ENCODE measurements at places on chromosomes 16 and 17.
A peak's percentile ranks its signal among the peaks of the same experiment; 100 is the strongest.

GRCh38 chr16:86789621-86790051, 211.3 kb downstream of the FOXL1 start:
- DNase-seq, result no peak

GRCh38 chr17:13557077-13557476, 44.7 kb downstream of the HS3ST3A1 start:
- DNase-seq, result peak; percentile 38

- DNase-seq, result no peak
Observed at GRCh38 chr17:82851381-82851780, 11.6 kb upstream of the ZNF750 start.

DNA sequence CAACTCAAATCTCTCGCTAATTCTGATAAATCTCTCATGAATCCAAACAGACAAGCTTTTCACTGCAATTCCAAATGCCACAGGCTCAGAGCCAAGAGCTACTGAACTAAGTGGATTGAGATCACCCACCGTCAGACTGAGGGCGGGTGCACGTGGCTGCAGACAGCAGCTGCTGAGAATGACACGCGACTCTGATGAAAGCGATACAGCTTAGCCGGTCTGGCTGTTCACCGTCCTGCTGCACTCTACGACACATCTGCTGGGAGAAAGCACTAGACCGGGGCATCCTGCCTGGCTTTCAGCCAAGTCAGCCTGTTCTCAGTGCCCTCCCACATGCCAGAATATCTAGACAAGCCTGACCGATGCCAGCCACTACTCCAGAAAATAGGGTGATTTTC, 42.6 kb downstream of the KLHDC4 start:
- DNase-seq, result peak; percentile 31

DNA sequence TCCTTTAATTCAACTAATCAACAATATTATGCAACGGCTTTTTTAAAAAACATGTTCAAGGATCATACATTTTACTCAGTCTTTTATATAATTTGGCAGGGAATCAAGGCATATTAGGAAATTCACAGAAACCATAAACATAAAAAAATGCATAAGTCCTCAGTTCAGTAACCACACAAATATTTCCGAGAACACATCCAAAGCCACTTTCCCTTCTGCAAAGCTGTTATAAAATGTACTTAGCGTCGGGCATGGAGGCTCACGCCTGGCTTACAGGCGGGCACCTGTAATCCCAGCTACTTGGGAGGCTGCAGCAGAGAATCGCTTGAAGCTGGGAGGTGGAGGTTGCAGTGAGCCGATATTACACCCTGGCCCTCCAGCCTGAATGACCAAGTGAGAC, 9.7 kb upstream of the ZC3H7A start:
- peak; percentile 47 for DNase-seq

DNA sequence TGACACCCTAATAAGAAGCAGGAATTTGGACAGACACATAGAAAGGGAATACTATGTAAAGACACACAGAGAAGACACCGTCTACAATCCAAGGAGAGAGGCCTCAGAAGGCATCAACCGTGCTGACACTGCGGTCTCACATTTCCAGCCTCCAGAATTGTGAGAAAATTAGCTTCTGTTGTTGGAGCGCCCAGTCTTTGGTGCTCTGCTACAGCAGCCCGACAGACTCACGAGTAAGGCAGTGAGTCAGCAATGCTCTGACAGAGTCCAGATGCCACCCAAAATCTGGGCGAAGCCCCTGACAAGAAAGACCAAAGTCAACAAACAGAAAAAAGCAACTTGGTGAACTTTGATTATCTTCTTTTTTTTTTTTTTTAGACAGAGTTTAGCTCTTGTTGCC, 32.5 kb upstream of the RAI1 start:
- DNase-seq, result peak; percentile 15

DNA sequence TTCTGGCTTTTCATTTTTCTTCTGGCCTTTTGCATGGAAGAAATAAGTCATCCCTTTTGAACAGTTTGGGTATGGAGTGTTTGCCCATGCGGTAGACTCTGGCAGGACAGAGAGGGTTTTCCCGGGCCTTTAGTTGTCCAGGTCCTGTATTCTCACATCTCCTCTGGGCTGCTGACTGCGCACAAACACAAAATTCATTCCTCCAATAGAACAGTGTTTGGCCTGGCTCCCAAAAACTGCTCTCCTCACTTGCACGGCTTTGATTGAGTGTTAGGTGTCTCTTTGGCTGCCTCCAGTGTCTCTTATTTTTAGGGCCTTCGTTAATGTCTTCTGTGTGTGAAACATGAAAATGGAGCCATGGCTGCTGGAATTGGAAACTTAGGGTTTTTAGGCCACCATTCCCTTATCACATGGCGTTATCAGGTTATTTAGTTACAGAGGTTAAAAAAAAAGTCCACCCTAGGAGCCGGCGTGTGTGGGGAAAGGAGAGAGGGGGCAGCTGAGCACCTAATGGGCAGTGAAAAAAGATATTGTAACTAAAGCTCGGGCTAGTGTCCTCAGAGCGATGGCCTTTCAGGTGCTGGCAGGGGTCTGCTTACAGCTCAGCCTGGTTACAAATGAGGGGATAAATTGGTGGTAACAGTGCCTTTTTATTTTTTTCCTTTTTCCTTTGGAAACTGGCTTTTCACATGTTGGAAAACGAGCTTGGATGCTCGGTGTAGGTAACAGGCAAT, 47.3 kb downstream of the PRKCA start:
- DNase-seq, result no peak

GRCh38 chr17:12231355-12231682, 210.6 kb downstream of the MAP2K4 start:
- no peak for DNase-seq

DNA sequence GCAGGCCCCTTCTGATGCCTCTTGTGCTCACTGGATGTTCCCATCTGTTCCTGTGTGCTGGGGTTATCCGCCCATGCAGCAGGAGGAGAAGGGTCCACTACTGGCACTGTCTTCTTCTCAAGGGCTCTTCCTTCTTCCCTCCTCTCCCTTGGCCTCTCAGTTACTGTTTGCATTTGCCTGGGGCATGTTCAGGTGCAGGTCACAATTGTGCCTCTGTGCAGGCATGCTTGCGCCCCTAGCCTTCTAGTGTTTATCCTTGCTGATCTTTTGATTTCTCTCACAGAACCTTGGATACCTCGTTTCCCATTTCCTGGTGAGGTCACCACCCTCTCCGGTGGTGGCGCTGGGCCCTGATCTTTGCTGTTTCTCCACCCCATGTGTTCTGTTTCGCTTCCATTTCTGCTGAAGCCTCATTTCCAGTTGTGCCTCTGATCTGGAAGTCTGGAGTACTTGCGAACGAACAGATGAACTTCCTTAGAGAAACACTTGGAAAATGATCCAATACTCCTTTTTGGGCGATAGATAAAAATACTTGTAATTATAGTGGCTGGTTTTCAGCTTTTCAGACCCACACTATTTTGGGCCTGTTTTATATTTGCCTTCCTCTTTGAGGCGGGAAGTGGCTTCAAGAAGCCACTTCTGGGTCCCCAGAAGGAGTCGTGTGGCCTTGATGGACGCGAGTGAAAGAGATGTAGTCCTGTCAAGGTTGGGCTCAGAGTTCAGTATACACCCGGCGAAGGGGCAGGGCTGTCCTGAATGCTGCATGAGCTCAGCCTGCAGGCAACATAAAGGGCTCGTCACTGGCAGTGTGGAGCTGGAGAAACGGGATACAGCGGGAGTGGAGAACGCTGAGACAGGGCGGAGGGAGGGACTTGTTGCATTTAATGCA, 312.9 kb downstream of the SNX29 start:
- no peak for DNase-seq

DNA sequence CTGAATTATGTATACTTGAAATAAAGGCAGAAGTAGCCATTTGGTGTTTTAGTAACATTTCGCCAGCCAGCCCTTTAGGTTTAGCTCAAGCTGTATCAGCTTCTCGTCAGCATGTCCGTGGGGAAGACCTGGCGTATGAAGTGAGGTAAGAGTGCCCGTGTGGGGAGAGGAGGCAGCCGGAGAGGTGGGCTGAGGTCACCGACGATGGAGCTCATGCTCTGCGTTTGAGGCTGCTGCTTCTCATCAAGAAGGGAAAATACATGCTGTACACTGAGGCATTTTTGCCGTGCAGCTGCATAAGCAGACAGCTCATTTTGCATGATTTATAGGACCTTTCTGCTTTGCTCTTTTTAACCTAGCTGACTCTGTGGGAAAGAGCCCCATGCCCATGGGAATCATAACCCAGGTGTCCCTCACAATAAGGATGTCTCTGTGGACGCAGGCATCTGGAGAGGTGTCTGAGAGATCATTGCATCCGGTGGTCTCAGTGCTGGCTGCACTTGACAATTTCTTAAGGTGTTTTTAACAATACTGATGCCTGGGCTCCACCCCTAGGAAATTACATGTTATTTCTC, 179.1 kb downstream of the ABCC12 start:
- no peak for DNase-seq

GRCh38 chr16:81841722-81842121, 62.6 kb downstream of the PLCG2 start:
- no peak for DNase-seq

DNA sequence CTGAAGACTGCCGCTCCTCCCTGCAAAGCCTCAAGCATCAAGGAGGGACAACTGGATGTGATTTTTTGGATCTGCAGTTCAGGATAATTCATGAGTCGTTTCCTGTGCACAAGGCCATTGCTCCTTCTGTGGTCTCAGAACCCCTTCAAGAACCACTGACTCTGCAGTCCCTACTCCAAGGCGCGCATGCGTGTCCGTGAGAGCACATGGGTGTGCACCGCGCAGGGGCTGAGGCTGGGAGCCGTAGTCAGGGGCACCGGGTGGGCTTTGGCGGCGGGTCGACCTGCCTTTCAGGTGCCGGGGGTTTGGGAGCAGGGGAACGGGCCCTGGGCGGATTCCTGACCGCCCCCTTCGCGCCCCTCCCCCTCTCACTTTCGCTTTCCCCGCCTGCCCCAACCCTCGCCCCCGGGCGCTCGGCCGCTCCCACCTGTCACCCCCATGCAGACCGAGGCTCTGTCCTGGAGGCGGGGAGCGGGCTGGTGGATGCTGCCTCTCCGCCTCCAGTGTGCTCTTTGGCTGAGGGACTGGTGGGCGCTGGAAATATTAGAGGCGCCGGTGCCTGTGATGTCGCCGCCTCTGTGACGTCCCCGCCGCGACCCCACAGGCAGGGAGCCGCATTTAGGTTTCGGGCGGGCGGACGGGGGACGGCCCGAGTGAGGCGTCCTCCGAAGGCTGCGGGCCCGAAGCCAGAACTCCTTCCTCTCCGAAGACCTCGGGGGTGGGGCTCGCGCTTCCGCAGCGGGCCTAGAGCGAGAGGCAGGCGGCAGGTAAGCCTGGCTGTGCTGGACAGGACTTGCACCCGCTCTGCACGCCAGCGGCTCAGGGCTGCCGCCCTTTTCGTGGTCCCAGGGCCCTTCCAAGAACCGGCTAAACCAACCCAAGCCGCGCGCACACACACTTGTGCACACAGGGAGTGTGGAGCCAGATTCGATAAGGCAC, at the start of gene SPATA32:
Gene SPATA32, minus strand, starts transcription at position 518 of the 939 bp plus-strand sequence. Its CDS starts 78 bp downstream, at position 440.
- DNase-seq, result no peak

GRCh38 chr17:51722994-51723393, 435.5 kb downstream of the CA10 start:
- no peak for DNase-seq

DNA sequence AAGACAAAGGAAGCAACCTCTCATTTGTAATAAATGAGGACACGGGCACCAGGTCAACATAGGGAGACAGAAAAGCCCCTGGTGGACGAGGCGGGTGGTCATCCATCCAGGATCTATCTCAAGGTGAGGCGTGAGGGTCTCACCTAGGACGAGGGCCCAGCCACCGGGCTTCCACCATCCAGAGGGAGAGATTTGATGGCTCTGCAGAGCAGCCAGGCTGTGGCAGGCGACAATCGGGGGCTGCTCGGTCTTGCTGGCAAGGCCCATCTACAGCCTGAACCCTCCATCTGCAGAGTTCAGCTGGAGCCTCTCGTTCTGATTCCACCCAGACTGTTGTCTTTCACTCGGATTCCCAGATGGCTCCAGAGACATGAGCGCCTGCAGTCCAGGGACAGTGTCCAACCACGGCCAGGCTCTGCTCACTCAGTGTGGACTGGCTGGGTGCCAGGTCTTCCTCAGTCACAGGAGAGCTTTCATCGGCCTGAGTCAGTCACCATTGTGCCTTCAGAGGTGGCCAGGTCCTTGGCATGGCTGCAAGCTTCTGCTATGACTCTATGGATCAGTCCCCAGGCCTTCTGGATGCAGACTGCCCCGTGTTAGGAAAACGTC, 5.9 kb downstream of the LITAFD start:
- DNase-seq, result no peak

DNA sequence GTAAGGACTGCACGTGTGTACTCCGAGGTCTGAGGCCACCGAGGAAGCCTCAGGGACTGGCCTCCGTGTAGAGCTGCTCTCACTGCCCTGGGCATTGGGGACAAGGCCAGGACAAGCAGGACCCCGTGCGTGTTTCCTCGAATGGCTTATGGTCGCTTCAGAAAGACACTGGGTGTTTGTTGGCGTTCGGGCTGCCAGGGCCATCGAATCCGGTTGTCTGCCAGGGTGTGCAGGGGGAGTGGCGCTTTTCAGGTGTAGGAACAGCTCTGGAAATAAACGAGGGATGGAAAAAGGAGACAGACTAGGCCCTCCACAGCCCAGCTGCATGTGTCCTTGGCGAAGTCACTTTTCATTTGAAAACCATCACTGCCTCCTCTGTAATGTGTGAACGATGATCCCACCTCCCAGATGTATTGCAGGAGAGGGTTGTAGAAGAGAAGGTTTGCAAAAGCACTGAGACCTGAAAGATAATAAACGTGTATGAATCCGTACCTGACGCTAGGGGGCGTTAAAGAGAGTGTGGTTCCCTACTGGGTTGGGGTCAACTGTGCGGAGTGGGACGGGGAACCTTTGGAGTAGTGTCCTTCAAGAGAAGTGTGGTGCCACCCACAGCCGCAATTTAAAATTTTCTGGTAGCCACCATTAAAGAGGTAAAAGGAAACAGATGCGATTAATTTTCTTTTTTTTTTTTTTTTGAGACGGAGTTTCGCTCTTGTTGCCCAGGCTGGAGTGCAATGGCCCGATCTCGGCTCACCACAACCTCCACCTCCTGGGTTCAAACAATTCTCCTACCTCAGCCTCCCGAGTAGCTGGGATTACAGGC, 2.1 kb upstream of the ZSCAN10 start:
- no peak for DNase-seq

DNA sequence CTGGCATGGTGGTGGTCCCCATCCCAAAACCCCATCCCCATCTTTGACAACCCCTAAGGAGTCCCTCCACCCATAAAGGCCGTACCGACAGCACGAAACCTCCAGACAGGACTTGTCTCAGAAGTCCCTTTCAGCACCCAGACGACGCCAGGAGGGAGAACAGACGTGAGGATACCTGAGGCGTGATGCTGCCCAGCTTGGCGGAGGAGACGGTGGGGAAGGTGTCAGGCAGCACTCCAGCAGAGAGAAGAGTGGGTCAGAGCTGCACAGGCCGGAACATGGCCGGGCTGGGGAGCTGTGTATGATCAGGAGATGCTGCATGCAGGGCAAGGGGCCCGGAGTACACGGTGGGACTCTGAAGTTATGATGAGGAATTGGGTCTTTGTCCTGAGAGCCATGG, 244.2 kb downstream of the GSG1L start:
- no peak for DNase-seq

- no peak for DNase-seq
Observed at GRCh38 chr16:78583441-78583840, 484.0 kb downstream of the WWOX start.

All from stromal cell of bone marrow (primary cell).